Fibroblast of skin of left quadriceps (primary cell): ENCODE measurements at places on chromosomes 4 and X.

DNA sequence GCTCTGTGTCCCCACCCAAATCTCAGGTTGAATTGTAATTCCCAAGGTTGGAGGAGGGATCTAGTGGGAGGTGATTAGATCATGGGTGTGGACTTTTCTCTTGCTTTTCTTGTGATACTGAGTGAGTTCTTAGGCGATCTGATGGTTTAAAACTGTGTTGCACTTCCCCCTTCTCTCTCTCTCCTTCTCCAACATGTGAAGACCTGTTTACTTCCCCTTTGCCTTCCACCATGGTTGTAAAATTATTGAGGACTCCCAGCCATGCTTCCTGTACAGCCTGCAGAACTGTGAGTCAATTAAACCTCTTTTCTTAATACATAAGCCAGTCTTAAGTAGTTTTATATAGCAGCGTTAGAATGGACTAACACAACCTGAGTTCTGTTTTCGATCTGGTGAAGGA is 738.2 kb downstream of the ARAP2 start:
- no peak for DNase-seq

DNA sequence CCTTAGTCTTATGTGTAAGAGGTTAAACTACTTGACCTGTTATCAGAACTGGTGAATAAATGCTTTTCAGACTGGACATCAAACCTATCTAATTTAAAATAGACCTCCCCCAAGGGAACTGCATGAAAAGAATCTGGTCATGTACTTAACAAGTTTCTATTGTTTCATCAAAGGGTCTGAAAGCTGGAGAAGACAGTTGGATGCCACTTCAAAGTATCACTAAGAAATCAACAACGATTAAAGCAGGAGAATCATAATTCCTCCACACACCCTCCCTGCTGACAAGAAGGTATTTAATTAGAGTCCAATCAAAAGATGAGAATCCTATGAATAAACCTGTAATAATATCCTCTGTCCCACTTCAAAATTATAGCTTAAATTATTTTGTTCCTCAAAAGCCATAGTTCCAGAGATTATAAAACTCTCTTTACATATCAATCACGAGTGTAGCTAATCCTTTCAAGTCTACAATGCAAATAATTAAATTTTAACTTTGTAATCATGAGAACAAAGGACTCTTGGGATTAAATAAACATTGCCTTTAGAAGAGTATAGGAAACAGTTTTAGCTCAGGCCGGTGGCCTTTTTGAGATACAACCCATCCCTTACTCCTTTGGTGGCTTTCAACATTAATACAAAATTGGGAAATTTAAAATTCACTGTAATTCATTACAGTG is 35.1 kb downstream of the TSPAN5 start:
- no peak for DNase-seq

DNA sequence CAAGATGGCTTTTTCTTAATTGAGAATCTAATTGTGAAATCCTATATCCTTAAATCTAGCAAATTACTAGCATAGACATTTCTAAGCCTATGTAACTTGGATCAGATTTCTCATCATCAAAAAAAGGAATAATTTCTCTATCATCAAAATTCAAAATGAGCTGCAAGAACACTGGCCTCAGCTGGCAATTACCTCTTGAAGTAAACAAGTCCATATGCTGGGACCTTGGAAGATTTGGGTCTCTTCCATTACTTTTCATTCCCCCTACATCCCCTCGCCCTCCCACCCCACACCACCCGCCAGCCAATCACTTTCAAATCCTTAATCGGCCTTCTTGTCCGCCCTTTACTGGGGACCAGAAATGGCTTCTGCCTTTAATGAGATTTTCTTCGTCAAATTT is 23.3 kb upstream of the MBTPS2 start:
- DNase-seq = no peak

DNA sequence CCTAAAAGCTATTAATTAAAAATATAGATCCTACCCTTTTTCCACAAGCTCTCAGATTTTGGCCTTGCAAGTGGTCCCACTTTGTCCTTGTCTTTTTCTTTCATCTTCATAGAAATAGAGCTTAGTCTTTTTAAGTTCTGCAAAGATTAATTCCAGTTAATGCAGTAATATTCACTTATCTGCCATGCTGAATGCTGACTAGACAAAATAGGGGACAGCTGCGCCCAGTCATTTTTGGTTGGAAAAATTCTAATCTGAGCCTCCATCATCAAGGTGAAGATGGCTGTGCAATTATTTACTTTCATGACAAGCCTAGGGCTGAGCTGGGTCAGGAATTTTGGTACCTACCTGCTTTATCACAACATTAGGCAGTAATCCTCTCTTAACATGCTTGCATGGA is 241.3 kb upstream of the CXorf66 start:
- DNase-seq = no peak

DNA sequence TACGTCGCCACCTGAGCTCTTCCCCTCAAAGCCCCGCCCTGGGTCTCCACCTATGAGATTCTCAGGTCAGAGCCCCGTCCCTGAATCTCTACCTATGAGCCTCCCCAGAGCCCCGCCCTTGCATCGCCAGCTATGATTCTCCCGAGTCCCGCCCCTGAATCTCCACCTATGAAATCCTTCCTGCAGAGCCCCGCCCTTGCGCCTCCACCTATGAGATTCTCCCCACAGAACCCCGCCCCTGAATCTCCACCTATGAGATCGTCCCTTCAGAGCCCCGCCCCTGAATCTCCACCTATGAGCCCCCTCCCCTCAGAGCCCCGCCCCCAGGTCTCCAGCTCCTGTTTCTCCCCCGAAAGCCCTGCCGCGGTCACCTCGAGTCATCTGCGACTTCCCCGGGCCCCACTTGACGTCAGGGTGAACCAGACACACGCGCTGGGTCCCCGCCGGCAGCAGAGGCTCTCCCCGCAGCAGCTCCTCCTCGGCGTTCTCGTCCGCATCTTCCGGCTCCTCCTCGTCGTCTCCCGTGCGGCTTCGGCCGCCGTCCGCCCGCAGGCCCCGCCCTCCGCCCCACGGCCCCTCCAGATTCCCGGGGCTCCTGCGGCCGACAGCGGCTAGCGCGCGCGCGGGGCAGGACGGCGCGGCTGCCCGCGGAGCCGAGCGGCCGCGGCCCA is 393 bp downstream of the GTPBP6 start:
- peak; percentile 97 for DNase-seq

- no peak for DNase-seq
These were observed 46.4 kb downstream of the ASMT start for GRCh38 chrX:1661048-1661921.
